ENCODE measurements at places on chromosomes 2 and 18. TPM values are rescaled to one million over a fixed set of nuclear protein-coding genes. Genes with fewer than 3 reads are reported as not detected.

DNA sequence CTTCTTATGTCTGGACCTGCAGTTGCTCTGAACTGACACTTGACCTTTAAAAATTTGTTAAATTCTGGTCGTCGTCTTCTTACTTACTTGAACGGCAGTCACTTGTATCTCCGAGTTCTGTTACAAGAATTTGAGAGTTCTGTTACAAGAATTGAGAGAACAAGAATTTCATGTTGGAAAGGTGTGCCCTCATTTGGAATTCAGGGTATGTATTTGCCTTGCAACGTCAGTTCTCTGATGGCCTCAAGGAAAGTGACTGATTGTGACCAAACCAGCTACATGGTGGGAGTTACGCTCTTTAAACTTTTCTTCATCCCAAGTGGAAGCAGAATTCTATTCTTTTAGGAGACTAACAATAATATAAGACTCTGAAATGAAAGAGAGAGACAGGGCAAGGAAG is 320.0 kb upstream of the TRIB2 start:
- H3K36me3 ChIP-seq: no peaks in the 10 kb centered on the region
- H3K27ac ChIP-seq: no peak overlapping the region
- no peaks in the 10 kb centered on the region for H3K27me3 ChIP-seq
- H3K4me3 ChIP-seq: no peak overlapping the region
- DNase-seq: no peak

DNA sequence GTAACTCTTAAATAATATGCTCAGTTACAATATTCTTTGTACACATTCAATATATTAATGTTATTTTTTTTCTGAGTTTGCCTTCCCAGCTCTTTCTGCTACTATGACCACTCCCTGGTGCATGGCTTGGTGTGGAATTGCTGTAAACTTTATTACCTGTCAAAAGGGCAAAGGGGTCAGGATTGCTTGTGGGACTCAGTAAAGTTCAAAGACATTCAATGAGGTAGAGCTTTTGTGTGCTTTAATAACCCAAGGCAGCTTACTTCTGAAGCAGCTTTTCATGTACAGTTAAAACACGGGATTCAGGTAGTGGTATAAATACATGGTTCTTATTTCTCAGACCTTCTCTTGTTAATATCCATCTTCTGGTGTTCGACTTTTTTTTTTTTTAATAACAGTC is 132.8 kb downstream of the MEIS1 start:
- H3K4me3 ChIP-seq: no peak overlapping the region
- H3K27ac ChIP-seq: no peak overlapping the region

DNA sequence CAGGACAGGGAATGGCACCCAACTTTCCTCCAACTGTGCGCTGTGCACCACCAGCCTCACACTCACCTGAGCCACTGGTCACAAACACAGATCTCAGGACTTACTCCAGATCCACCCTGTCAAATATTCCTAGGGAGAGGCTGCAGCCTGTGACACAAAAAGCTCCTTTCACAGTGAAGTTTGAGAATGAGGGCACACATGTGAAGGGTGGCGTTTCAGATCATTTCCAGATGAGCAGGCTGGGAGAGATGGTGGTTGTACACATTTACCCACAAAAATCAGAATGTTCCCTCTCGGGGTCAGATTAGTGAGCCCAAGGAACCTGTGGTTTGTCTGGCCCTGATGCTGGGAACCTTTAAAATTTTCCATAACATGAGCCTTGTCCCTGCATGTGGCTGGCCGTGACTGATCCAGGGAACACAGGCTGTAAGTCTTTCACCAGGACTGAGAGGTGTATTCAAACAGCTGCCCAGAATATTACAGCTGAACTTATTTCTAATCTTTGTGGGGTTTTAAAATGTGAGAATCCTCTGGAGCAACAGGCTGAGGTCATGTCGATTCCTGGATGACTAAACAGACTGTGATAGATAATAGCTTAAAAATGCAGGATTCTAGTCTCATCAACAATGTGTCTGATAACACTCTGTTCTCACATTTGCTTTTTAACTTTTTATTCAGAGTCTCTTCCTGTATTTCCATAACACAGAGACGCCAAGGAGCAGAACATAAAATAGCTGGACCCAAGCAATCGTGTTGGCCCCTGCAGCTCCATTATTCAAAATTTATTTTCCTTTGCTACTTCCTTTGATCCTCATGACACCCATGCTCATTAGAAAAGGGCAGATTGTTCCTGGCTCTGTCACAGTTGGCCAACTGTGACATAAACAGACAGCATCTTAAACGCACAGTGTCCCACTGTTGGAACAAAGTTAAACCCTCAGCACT is 35.5 kb downstream of the IL1R2 start:
- H3K4me3 ChIP-seq: no peak overlapping the region
- H3K36me3 ChIP-seq: no peaks in the 10 kb centered on the region
- peaks cover 20% of the 10 kb centered on the region for H3K4me1 ChIP-seq

DNA sequence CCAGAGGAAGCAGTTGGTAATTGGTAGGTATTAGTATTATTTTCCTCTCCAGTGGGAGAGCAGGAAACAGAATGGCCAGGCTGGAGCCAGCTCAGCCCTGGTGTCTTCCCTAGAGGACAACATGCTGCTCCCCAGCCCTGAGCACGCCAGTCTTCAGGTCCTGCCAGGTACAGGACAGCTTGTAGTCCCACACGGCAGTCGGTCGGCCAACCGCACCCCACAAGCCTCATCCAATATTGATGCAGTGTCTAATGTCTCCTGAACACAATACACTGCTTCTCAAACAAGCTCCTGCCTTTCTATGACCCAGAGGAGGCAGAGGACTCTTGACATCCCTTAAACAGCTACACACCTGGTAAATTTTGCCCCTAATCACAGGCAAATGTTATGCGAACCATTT is 71.0 kb upstream of the PPP1CB start:
- H3K27ac ChIP-seq: no peak overlapping the region
- H3K36me3 ChIP-seq: no peaks in the 10 kb centered on the region
- no peaks in the 10 kb centered on the region for H3K27me3 ChIP-seq
- DNase-seq: no peak
- peaks cover 27% of the 10 kb centered on the region for H3K4me1 ChIP-seq

DNA sequence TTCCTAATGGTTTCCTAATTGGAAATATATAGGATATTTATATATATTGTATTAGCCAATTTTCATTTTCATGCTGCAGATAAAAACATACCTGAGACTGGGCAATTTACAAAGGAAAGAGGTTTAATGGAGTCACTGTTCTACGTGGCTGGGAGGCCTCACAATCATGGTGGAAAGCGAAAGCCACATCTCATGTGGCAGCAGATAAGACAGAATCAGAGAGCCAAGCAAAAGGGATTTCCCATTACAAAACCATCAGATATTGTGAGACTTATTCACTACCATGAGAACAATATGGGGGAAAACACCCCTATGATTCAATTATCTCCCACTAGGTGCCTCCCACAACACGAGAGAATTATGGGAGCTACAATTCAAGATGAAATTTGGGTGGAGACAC is 242.5 kb upstream of the NETO1 start:
- no peaks in the 10 kb centered on the region for H3K36me3 ChIP-seq
- no peaks in the 10 kb centered on the region for H3K4me1 ChIP-seq
- no peak overlapping the region for H3K4me3 ChIP-seq
- no peaks in the 10 kb centered on the region for H3K27me3 ChIP-seq
- DNase-seq: no peak

GRCh38 chr2:54059986-54060385 is 55.4 kb upstream of the ACYP2 start:
- H3K4me3 ChIP-seq: no peak overlapping the region
- H3K4me1 ChIP-seq: no peaks in the 10 kb centered on the region
- H3K27ac ChIP-seq: no peak overlapping the region
- H3K27me3 ChIP-seq: no peaks in the 10 kb centered on the region

GRCh38 chr2:240851078-240851991 is 17.3 kb upstream of the AGXT start:
- H3K36me3 ChIP-seq: no peaks in the 10 kb centered on the region
- H3K4me3 ChIP-seq: no peak overlapping the region
- peak; percentile 91 for DNase-seq
- no peaks in the 10 kb centered on the region for H3K4me1 ChIP-seq
- no peaks in the 10 kb centered on the region for H3K27me3 ChIP-seq

GRCh38 chr18:9771261-9771976 is 63.3 kb downstream of the RAB31 start:
- peak; percentile 86 for DNase-seq
- H3K4me1 ChIP-seq: no peaks in the 10 kb centered on the region
- H3K36me3 ChIP-seq: no peaks in the 10 kb centered on the region
- H3K27ac ChIP-seq: no peak overlapping the region

DNA sequence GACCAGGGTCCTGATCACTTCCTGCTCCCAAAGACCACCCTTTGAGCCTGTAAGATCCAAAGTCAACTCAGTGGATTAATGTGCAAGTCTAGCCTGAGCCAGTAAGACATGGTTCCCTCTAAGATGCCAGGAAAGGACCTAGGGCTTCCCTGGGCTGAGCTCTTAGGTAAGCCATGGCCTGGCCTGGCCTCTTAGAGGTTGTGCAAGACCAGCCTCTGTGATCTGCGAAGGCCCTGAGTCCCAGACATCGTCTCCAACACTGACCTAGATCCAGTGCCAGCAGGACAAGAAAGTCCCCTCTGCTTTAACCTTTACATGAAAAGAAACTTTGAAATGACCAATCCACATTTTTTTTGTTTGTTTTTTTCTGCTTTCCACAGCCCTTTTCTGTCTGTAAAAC is 73.6 kb upstream of the CYP1B1 start:
- H3K4me1 ChIP-seq: no peaks in the 10 kb centered on the region
- no peak overlapping the region for H3K4me3 ChIP-seq
- DNase-seq: peak; percentile 63
- H3K36me3 ChIP-seq: no peaks in the 10 kb centered on the region

DNA sequence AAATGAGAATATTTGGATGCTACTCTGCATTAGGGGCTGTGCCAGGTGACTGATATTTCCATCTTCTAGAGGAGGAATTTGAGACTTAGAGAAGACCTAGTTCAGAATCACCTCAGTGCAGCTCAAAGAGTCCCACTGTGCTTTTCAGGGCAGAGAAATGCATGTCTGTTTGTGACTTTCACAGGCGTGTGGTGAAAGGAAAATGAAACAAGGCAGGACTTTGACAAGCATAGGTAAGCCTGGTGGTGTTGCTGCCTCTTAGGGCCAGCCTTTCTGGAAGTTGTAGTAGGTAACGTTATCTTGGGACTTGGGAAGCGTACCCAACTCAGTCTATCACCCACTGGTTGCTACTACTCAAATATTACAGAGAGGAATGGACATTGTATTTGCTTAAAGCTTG is 2.6 kb downstream of the GPR39 start:
- DNase-seq: no peak
- no peak overlapping the region for H3K27ac ChIP-seq
- H3K36me3 ChIP-seq: no peaks in the 10 kb centered on the region
- peaks cover 13% of the 10 kb centered on the region for H3K4me1 ChIP-seq

GRCh38 chr2:110678457-110679336 is 834 bp upstream of the BUB1 start:
- H3K4me3 ChIP-seq: peak overlapping the region; percentile 70
- no peak for DNase-seq
- peaks cover 4% of the 10 kb centered on the region for H3K4me1 ChIP-seq
- H3K27ac ChIP-seq: peak overlapping the region; percentile 68
- H3K27me3 ChIP-seq: no peaks in the 10 kb centered on the region

DNA sequence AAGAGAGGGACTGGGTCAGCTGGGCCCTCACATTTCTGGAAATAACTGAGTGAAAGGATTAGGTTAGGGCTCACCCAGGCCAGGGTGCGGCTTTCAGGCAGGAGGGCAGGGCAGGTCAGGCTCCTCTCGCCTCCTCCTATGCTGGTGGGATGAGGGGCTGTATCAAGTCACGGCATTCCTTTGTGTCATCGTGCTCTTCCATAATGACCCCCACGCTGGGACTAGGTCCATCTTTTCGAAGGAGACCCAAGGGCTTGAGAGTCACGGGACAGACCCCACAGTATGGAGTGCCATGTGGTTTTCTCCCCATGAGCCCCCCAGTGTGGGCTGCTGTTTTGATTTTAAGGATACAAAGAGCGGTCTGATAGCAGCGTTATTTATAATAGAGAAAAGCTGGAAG is 137.8 kb upstream of the COPS8 start:
- DNase-seq: no peak
- no peaks in the 10 kb centered on the region for H3K36me3 ChIP-seq
- H3K4me1 ChIP-seq: no peaks in the 10 kb centered on the region
- no peak overlapping the region for H3K4me3 ChIP-seq
- no peak overlapping the region for H3K27ac ChIP-seq
- H3K27me3 ChIP-seq: no peaks in the 10 kb centered on the region

Gene SERPINB4
- not detected for total RNA-seq

Gene TANC1
- 3.9 TPM for total RNA-seq

Gene KLHL41
- 3,419 TPM for total RNA-seq
